ENCODE measurements at places on chromosomes 7 and 10.

DNA sequence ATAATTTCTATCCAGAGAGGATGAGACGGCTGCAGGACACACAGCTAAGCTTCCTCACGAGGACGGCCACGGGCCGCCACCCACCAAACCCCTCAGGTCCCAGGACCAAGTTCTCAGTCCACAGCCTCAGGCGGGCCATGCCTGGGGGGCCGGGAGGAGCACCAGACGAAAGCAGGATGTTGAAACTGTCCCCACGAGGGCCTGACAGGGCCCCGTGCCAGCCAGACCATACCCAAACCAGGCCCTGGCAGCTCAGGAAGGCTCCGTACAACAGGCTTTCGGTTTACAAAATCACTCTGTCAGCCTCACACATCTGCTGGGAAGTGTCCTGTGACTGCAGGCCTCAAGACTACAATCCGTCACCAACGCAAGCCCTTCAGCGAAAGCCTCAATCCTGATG, 14.5 kb downstream of the TUBGCP2 start:
- no peak for DNase-seq

DNA sequence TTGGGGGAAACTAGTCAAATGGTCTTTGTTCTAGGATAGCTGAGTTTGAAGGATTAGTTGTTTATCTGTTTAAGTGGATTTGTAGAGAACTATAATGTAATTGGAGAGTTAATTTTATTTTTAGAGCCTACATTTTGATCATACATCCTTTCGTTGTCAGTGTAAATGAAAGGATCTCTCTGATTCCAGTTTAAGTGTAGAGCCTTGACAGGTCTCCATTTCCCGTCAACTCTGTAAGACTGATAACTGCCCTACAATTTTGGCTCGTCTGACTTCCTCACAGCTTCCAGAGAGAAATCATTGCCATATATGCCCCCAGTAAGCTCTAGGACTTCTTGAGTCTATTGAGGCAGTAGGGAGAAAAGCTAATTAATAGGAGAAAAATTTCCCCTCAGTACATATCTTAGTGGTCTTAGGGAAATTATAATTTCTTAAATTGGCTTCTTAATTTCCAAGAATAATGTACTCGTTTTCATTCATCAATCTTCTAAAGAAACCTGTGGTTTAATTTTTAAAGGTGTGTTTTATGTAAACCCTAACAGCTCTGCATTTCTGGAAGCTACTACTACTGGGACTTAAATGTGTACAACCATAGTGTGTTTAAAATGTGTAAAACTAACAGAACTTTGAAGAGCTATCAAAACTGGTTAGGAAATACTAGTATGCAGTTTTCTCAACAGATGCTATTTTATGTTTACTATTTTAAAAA, 3.8 kb downstream of the KMT2E start:
- DNase-seq, result no peak

GRCh38 chr10:51564896-51565510, 134.4 kb downstream of the CSTF2T start:
- DNase-seq, result no peak

GRCh38 chr7:29285444-29285793, 90.8 kb downstream of the CHN2 start:
- DNase-seq, result no peak

DNA sequence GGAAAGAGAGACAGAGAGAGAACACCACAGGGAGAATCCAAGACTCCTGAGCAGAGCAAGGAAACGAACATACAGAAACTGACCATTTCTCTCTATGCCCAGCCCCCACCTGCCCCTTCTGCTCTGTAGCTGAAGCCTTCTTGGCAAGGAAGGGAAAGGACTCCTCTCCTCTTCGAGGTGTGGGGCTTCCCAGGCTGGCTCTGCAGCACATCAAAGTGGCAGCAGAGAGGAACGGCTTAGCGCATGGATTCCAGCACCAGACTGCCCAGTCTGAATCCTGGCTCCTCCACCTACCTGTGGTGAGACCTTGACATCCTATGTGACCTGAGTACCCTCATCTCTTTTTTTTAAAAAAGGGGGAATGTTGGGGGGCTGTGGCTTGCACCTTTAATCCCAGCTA, 69.4 kb downstream of the SH3PXD2A start:
- DNase-seq, result no peak

GRCh38 chr10:133113847-133114246, 26.1 kb downstream of the ADGRA1 start:
- no peak for DNase-seq
